ENCODE measurements at places on chromosomes 11 and 22.

GRCh38 chr11:31879681-31880080 lies 68.6 kb upstream of the PAX6 start:
- no peak for DNase-seq

DNA sequence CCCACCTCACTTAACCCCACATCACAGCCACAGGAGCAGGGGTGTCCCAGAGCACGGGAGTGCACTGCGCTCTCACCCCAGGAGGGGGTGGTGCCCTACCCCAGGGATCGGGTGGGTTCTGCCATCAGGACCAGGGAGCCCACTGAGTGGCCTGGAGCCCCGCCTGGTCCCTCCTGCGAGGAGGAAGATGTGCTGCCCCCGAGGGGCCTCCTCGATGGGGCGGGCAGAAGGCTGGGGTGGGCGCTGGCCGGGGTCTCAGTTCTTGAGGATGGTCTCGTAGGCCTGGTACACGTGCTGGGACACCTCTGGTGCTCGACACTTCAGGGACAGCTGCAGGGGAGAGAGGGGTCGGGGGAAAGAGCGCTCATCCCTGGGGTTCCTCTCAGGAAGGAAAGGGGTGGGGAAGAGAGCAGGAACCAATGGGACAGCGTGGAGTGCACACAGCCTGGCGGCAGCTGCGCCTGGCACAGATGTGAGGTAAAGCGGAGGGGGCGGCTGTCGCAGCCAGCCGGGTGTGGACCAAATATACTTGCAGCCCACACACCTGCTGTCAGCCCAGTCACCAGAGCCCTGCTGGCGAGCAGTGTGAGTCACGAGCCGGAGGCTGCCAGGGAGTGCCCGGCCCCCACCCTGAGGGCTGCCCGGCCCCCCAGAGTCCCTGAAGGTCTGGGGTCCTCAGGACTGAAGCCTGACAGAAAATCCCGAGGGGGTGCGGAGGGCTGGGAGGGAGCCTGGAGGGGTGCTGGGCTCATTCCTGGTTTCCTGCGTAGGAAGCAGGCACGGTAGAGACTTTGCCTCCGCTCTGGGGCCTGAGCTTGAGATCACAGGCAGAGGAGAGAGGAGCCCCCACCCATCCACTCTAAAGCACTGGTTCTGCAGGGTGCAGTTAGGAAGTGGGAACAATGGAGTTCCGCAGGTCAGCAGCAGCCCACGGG lies 13.3 kb upstream of the RASL10A start:
- no peak for DNase-seq

DNA sequence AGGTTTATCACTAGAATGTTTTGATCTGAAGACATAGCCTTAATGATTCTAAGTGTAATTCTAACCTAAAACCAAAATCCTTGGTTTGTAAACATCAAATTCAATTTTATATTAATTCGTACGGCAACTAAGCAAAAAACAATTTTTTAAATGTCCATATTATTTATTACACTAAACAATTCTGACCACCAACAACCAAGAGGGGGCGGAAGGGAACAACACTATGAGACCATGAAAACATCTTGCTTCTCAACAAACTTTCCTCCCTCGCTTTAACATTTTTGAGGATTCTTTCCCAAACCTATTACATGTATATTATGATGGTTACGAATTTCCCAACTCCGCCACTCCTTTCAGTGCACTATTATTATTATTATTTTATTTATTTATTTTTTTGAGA lies 6.5 kb upstream of the UCP2 start:
- no peak for DNase-seq

- no peak for DNase-seq
Observed at GRCh38 chr11:57306940-57307565, 17.7 kb downstream of the TNKS1BP1 start.

GRCh38 chr11:111320728-111321568 lies 22.6 kb downstream of the POU2AF3 start:
- no peak for DNase-seq
